ENCODE measurements at places on chromosomes 11 and 22. TPM values are rescaled to one million over a fixed set of nuclear protein-coding genes. Genes with fewer than 3 reads are reported as not detected.

DNA sequence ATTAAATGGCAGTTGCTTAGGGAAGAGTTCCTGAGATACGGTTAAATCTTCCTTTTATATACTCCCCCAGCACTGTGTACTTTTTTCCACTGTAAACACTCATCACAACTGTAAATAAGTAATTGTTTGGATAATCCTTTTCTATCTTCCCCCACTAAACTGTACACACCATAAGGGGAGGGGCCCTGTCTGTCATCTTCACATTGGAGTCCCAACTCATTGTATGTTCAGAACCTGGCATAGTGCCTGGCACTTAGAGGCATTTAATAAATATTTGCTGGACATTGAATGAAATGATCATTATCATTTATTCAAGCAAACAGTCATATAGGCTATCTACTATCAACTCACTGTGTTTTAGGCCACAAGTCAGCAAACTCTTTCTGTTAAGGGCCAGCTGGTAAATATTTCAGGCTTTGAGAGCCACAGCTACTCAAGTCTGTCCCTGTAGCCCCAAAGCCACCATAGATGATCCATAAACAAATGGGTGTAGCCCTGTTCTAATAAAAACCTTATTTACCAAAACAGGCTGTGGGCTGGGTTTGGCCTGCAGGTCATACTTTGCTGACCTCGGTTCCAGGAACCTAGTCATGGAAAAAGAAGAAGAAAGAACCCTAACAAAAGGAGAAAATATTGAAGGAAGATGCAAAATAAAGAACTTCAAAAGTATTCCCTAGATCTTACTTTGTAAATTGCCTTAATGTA, 70.0 kb downstream of the AMOTL1 start:
- H3K27me3 ChIP-seq, result no peaks in the 10 kb centered on the region
- H3K4me1 ChIP-seq, result no peaks in the 10 kb centered on the region
- DNase-seq, result no peak
- no peak overlapping the region for H3K4me3 ChIP-seq

DNA sequence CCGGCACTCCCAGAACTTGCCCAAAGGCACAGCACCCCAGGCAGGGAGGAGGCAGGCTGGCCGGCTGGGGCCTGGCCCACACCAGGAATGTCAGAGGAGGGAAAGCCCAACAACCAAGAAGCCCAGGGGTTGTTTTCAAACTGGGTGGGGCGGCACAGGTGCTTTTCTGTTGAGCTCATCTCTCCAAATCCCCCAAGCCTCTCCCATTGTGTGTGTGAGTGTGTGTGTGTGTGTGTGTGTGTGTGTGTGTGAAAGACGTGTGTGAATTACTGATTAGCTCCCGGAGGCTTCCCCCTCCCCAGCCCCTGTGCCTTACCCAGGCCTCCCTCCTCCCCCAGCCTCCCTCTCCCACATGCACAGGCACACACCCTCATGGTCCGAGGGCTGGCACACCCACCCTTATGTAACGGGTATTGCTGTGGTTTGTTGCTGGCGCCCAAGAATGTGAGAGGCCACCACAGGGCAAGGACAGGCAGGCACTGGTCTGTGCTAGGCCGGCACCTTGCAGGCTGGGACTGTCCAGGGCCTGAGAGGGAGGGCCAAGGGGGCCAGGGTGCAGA, 15.9 kb downstream of the TRIM29 start:
- no peaks in the 10 kb centered on the region for H3K27me3 ChIP-seq
- no peak overlapping the region for H3K27ac ChIP-seq
- no peak overlapping the region for H3K4me3 ChIP-seq
- H3K4me1 ChIP-seq, result no peaks in the 10 kb centered on the region
- DNase-seq, result no peak
- H3K36me3 ChIP-seq, result no peaks in the 10 kb centered on the region

GRCh38 chr11:28461338-28461737, 353.1 kb downstream of the METTL15 start:
- H3K27me3 ChIP-seq, result no peaks in the 10 kb centered on the region
- no peaks in the 10 kb centered on the region for H3K36me3 ChIP-seq
- DNase-seq, result no peak
- no peaks in the 10 kb centered on the region for H3K4me1 ChIP-seq
- H3K27ac ChIP-seq, result no peak overlapping the region

DNA sequence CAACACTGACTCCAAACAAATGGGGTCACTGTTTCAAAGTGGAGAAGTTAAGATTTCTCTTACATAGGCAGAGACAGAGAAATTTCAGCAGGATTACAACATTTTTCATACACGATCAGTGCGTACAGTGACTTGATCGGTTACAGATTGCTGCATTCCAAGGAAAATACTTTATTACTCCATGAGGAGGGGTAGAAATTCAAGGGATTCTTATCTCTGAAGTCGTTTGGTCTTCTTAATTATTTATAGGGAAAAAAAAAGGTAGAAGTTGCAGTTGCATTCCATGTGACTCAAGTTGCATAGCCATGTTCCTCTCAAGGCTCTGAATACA, 10.7 kb upstream of the SMIM38 start:
- no peak overlapping the region for H3K27ac ChIP-seq
- peaks cover 3% of the 10 kb centered on the region for H3K27me3 ChIP-seq
- DNase-seq, result no peak
- H3K4me3 ChIP-seq, result no peak overlapping the region
- peaks cover 4% of the 10 kb centered on the region for H3K36me3 ChIP-seq
- no peaks in the 10 kb centered on the region for H3K4me1 ChIP-seq

DNA sequence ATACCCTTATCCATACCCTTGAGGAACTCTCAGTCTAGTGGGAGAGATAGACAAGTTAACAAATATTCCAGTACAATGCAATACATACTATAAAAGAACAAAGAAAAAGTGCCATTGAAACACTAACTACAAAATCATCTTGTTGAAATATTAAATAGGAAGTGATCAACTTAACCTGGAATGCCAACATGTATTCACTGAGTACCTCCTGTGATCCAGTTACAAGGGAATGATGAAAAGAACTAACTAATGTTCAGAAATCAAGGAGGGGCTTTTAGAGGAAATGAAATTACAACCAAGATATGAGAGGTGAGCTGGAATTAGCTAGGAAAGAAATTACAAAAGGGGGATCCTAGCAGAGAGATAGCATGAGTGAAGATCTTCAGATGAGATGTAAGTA, 6.2 kb upstream of the FIBIN start:
- DNase-seq, result no peak
- no peak overlapping the region for H3K4me3 ChIP-seq
- no peaks in the 10 kb centered on the region for H3K36me3 ChIP-seq
- H3K27ac ChIP-seq, result no peak overlapping the region

SMC1B gene
- 0.64 TPM for total RNA-seq

- H3K36me3 ChIP-seq, result peaks cover 14% of the 10 kb centered on the region
- H3K27ac ChIP-seq, result peak overlapping the region; percentile 41
- H3K4me1 ChIP-seq, result peaks cover 26% of the 10 kb centered on the region
- peaks cover 90% of the 10 kb centered on the region for H3K27me3 ChIP-seq
- H3K4me3 ChIP-seq, result peak overlapping the region; percentile 49
Observed at GRCh38 chr11:31804312-31805036, 6.6 kb downstream of the PAX6 start.

GRCh38 chr11:97463891-97464290, 1074.1 kb downstream of the JRKL start:
- no peaks in the 10 kb centered on the region for H3K27me3 ChIP-seq
- H3K4me1 ChIP-seq, result no peaks in the 10 kb centered on the region
- no peak for DNase-seq
- no peak overlapping the region for H3K4me3 ChIP-seq
- no peaks in the 10 kb centered on the region for H3K36me3 ChIP-seq
- H3K27ac ChIP-seq, result no peak overlapping the region

GRCh38 chr22:18995327-18995711, 59.2 kb upstream of the PRODH start:
- no peaks in the 10 kb centered on the region for H3K4me1 ChIP-seq
- peaks cover 4% of the 10 kb centered on the region for H3K27me3 ChIP-seq
- no peak overlapping the region for H3K4me3 ChIP-seq
- no peak for DNase-seq
- no peak overlapping the region for H3K27ac ChIP-seq

DNA sequence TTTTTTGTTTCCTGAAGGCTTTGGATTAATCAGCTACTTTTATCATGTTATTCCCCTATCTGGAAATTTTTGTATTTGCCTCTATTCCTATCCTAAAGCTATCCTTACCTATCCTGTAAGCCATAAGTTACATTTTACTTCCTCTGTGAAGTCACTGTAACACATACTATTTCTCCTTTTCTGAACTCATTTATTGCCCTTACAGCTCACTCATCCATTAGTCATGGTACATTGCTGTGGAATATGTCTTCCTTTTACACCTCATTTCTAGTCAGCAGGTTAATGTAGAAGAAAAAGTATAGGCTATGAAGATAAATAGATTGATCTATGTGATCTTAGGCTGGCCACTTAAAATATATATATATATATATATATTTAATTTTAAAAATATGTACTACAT, 28.0 kb downstream of the SWAP70 start:
- no peak overlapping the region for H3K4me3 ChIP-seq
- no peaks in the 10 kb centered on the region for H3K4me1 ChIP-seq
- H3K36me3 ChIP-seq, result peaks cover 15% of the 10 kb centered on the region
- DNase-seq, result no peak

UBQLNL gene
- 0.25 TPM for total RNA-seq

TRIM22 gene
- total RNA-seq, result 317 TPM

DNA sequence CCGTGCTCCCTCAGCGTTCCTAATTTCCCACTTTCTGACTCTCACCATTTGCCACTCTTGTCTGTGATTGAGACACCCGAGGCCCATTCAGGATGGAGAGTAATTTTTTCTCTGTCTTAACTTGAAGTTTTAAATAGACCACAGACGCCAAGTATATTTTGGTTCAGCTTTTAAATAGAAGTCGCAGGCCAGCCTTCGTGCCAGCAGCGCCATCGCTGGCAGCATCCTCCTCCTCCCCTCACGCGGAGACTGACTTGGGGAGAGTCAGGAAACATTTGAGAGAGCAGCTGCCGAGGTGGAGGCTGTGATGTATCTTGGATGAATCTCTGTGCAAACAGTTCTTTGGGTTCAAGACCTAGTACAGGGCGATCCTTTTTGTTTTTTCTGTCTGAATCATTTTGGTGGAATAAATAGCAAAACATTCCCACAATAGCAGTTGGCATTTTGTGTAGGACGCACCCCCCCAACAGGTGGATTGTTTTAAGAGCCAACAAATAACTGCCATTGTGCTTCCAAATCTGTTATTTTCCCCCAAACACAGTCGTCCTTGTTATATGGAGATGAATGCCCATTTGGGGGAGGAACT, 889 bp upstream of the DMC1 start:
- DNase-seq, result peak; percentile 55
- H3K27ac ChIP-seq, result peak overlapping the region; percentile 97
- H3K4me3 ChIP-seq, result peak overlapping the region; percentile 83
- peaks cover 24% of the 10 kb centered on the region for H3K4me1 ChIP-seq
- peaks cover 10% of the 10 kb centered on the region for H3K36me3 ChIP-seq

TTC12 gene
- 21.8 TPM for total RNA-seq

- H3K27ac ChIP-seq, result no peak overlapping the region
- H3K27me3 ChIP-seq, result no peaks in the 10 kb centered on the region
- no peaks in the 10 kb centered on the region for H3K4me1 ChIP-seq
- DNase-seq, result no peak
Observed at GRCh38 chr22:47540011-47540410, 777.6 kb downstream of the TBC1D22A start.

DNA sequence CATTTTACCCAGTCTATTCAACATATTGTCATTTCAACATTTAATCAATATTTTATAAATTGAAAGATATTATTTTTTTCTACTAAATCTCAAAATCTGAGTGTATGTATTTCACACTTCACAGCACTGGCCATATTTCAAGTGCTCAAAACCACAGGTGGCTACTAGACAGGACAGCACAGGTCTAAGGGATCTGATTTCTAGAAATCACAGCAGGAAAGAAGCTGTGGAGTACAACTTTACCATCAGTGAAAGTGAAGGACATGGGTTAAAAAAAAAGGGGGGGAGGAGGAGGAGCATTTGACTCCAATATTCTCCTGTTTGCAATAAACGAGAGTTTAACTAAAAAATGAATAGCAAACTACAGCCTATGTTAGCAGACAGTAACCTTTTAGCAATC, 4.5 kb downstream of the PRDM10 start:
- DNase-seq, result no peak
- no peak overlapping the region for H3K27ac ChIP-seq
- peaks cover 17% of the 10 kb centered on the region for H3K36me3 ChIP-seq
- no peak overlapping the region for H3K4me3 ChIP-seq
- H3K4me1 ChIP-seq, result peaks cover 28% of the 10 kb centered on the region

DNA sequence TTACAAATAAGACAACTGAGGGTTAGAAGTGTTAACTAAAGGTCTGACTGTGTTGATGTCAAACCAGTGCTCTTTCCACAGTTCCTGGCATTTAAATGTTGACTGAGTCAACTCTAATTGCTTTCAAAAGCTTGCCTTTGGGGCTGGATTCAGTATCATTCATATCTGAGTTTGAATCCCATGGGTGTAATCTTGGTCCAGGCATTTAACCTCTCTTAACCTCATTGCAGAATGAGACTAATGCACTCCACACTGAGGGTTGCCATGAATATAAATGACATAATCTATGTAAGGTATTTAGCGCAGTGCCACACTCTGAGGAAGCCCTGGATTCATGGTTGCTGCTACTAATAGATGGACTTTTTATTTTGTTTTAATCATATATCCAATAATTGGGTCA, 274.3 kb downstream of the DDX10 start:
- H3K36me3 ChIP-seq, result peaks cover 17% of the 10 kb centered on the region
- no peak overlapping the region for H3K27ac ChIP-seq
- DNase-seq, result no peak
- H3K4me3 ChIP-seq, result no peak overlapping the region
- H3K27me3 ChIP-seq, result no peaks in the 10 kb centered on the region

DNA sequence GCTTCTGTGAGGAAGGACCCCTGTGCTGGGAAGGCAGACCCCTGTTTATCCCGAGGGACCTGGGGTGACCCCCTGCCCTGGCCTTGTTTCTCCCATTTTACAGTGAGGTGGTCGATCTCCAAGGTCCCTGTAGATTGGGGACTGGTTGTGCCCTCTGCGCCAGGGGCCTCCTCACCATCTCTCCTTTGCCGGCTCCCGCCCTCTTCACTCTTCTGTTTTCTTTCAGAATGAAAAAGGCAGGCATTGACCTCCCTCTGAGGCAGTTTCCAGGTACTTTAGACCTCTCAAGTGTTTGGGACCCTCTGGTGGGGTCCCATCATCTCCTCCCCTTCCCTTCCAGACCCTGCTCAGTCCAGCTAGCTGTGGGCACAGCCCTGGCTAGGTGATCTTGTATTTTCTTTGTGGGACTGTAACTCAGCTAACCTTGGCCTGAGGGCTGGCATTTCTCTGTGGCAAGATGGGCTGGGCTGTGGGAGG, 1.5 kb downstream of the SERPINH1 start:
- H3K4me3 ChIP-seq, result peak overlapping the region; percentile 94
- no peak for DNase-seq
- H3K27ac ChIP-seq, result peak overlapping the region; percentile 96
- no peaks in the 10 kb centered on the region for H3K36me3 ChIP-seq
- no peaks in the 10 kb centered on the region for H3K27me3 ChIP-seq
- H3K4me1 ChIP-seq, result peaks cover 47% of the 10 kb centered on the region

DNA sequence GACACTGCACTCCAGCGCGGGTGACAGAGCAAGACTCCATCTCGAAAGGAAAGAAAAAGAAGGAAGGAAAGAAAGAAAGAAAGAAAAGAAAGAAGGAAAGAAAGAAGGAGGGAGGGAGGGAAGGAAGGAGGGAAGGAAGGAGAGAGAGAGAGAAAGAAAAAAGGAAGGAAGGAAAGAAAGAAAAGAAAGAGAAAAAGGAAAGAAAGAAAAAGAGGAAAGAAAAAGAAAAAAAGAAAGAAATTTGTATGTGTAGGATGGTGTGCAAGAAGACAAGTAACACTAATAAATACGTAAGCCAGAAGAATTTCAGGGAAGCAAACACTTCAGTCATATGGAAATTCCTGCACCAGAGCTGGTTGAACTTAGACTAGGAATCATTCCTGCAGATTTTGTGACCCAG, 618 bp downstream of the OR8D1 start:
- H3K4me1 ChIP-seq, result no peaks in the 10 kb centered on the region
- DNase-seq, result no peak
- H3K4me3 ChIP-seq, result no peak overlapping the region
- no peak overlapping the region for H3K27ac ChIP-seq
- H3K36me3 ChIP-seq, result no peaks in the 10 kb centered on the region
- peaks cover under 1% of the 10 kb centered on the region for H3K27me3 ChIP-seq
